Type B pancreatic cell (in vitro differentiated cells): ENCODE measurements at places on chromosomes 13 and 19.

DNA sequence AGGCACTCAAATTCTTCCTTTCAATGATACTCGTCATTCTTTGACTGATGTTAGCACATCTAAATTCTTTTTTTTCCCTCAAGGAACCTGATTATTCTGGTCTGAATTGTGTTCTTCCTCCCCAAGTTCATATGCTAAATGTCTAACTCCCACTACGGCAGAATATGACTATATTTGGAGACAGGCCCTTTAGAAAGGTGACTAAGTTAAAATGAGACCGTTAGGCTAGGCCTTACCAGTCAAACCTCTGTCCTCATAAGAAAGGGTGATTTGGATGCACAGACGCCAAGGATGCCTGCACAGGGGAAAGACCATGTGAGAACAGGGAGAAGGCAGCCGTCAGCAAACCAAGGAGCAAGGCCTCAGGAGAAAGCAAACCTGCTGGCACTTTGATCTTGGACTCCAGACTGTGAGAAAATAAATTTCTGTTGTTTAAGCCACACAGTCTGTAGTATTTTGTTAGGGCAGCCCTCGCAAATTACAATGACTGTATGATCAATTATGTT is 13.1 kb upstream of the FOXO1 start:
- H3K4me3 ChIP-seq: no peak overlapping the region
- no peaks in the 10 kb centered on the region for H3K36me3 ChIP-seq
- H3K27ac ChIP-seq: no peak overlapping the region
- peaks cover 4% of the 10 kb centered on the region for H3K27me3 ChIP-seq
- no peak for DNase-seq

- no peaks in the 10 kb centered on the region for H3K36me3 ChIP-seq
- peaks cover 10% of the 10 kb centered on the region for H3K27me3 ChIP-seq
- H3K4me1 ChIP-seq: peaks cover 8% of the 10 kb centered on the region
- no peak for DNase-seq
These were observed 52.4 kb downstream of the TEX29 start for GRCh38 chr13:111372651-111373425.

- peaks cover 14% of the 10 kb centered on the region for H3K27me3 ChIP-seq
- no peaks in the 10 kb centered on the region for H3K4me1 ChIP-seq
- H3K27ac ChIP-seq: no peak overlapping the region
- no peaks in the 10 kb centered on the region for H3K36me3 ChIP-seq
- H3K4me3 ChIP-seq: no peak overlapping the region
These were observed 54.3 kb downstream of the MTMR6 start for GRCh38 chr13:25232937-25233515.

GRCh38 chr13:95098916-95099315 is 202.3 kb downstream of the ABCC4 start:
- no peak overlapping the region for H3K27ac ChIP-seq
- H3K36me3 ChIP-seq: peaks cover 14% of the 10 kb centered on the region
- H3K4me3 ChIP-seq: no peak overlapping the region

GRCh38 chr13:62684359-62684758 is 1268.7 kb upstream of the PCDH20 start:
- H3K4me3 ChIP-seq: no peak overlapping the region
- H3K36me3 ChIP-seq: no peaks in the 10 kb centered on the region
- H3K27me3 ChIP-seq: no peaks in the 10 kb centered on the region
- peaks cover 4% of the 10 kb centered on the region for H3K4me1 ChIP-seq
- H3K27ac ChIP-seq: no peak overlapping the region
- no peak for DNase-seq

DNA sequence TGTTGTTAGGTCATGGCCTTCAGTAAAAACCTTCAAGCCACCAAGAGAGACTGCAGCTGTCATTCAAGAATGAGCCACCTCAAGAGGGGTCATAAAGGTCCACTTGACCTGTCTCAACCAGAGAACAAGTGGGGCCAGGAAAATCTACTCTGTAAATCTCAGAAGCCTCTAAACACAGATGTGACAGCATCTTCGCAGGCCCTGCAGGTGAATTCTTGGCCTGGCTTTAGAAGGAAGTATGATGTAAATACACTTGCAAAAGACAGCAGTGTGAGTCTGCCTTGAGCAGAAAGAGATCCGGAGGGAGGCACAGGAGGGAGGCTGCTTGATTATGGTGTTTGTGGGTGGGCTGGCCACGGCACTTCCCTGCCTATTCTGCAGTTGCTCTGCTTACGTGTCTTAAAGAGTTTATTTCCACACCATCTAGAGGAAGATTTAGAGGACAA is 1082.9 kb downstream of the UQCRFS1 start:
- H3K27me3 ChIP-seq: peaks cover 18% of the 10 kb centered on the region
- peak overlapping the region; percentile 29 for H3K4me3 ChIP-seq
- H3K4me1 ChIP-seq: peaks cover 44% of the 10 kb centered on the region
- peak overlapping the region; percentile 32 for H3K27ac ChIP-seq

GRCh38 chr19:8640402-8641004 is 10.1 kb downstream of the NFILZ start:
- H3K27ac ChIP-seq: no peak overlapping the region
- no peaks in the 10 kb centered on the region for H3K36me3 ChIP-seq
- no peak overlapping the region for H3K4me3 ChIP-seq
- no peak for DNase-seq
- H3K4me1 ChIP-seq: no peaks in the 10 kb centered on the region

- no peaks in the 10 kb centered on the region for H3K4me1 ChIP-seq
- no peak overlapping the region for H3K27ac ChIP-seq
- H3K27me3 ChIP-seq: no peaks in the 10 kb centered on the region
- DNase-seq: no peak
- no peak overlapping the region for H3K4me3 ChIP-seq
These were observed 4.1 kb downstream of the CCDC70 start for GRCh38 chr13:51865838-51866237.

GRCh38 chr19:12772323-12772722 is 3.0 kb downstream of the HOOK2 start:
- H3K36me3 ChIP-seq: no peaks in the 10 kb centered on the region
- no peaks in the 10 kb centered on the region for H3K27me3 ChIP-seq
- H3K4me1 ChIP-seq: peaks cover 6% of the 10 kb centered on the region
- no peak for DNase-seq
- no peak overlapping the region for H3K4me3 ChIP-seq

GRCh38 chr19:10961073-10961860 is 437 bp downstream of the SMARCA4 start:
- peak overlapping the region; percentile 96 for H3K4me3 ChIP-seq
- peak overlapping the region; percentile 94 for H3K27ac ChIP-seq
- no peak for DNase-seq
- H3K27me3 ChIP-seq: no peaks in the 10 kb centered on the region
- peaks cover 9% of the 10 kb centered on the region for H3K36me3 ChIP-seq
- H3K4me1 ChIP-seq: peaks cover 21% of the 10 kb centered on the region

- H3K27ac ChIP-seq: no peak overlapping the region
- H3K4me1 ChIP-seq: peaks cover 8% of the 10 kb centered on the region
- H3K4me3 ChIP-seq: no peak overlapping the region
- no peaks in the 10 kb centered on the region for H3K36me3 ChIP-seq
These were observed 208.3 kb upstream of the STARD13 start for GRCh38 chr13:33493672-33494365.

- H3K27ac ChIP-seq: no peak overlapping the region
- no peaks in the 10 kb centered on the region for H3K4me1 ChIP-seq
- H3K27me3 ChIP-seq: no peaks in the 10 kb centered on the region
- no peak for DNase-seq
These were observed 11.1 kb upstream of the UQCR11 start for GRCh38 chr19:1616396-1616795.

GRCh38 chr19:39168258-39169142 is 28.3 kb upstream of the NCCRP1 start:
- no peak for DNase-seq
- H3K27me3 ChIP-seq: no peaks in the 10 kb centered on the region
- H3K4me3 ChIP-seq: peak overlapping the region; percentile 47
- peak overlapping the region; percentile 79 for H3K27ac ChIP-seq

- no peak within 1 kb of the TSS for H3K27ac ChIP-seq
- H3K27me3 ChIP-seq: peaks cover 10% of the 10 kb centered on the region
- H3K4me1 ChIP-seq: peaks cover 16% of the 10 kb centered on the region
- H3K36me3 ChIP-seq: peaks cover 8% of the 10 kb centered on the region
- DNase-seq: no peak
These were observed at the start of gene CD37 for GRCh38 chr19:49335071-49335783. Gene CD37, plus strand, starts transcription at chr19:49335406. Its CDS starts 135 bp downstream, at chr19:49335541.

GRCh38 chr19:49889038-49889686 is 7.5 kb downstream of the IL4I1 start:
- peaks cover 11% of the 10 kb centered on the region for H3K36me3 ChIP-seq
- no peak overlapping the region for H3K4me3 ChIP-seq
- H3K4me1 ChIP-seq: peaks cover 8% of the 10 kb centered on the region
- no peak for DNase-seq
- H3K27me3 ChIP-seq: peaks cover 15% of the 10 kb centered on the region

- H3K4me1 ChIP-seq: peaks cover 56% of the 10 kb centered on the region
- no peak overlapping the region for H3K4me3 ChIP-seq
- no peak for DNase-seq
- H3K27ac ChIP-seq: peak overlapping the region; percentile 87
- peaks cover 14% of the 10 kb centered on the region for H3K36me3 ChIP-seq
These were observed 6.4 kb downstream of the EGLN2 start for GRCh38 chr19:40805258-40805868.

GRCh38 chr13:61350341-61350740 is 65.3 kb downstream of the PCDH20 start:
- H3K36me3 ChIP-seq: no peaks in the 10 kb centered on the region
- no peak overlapping the region for H3K4me3 ChIP-seq

- peak overlapping the region; percentile 39 for H3K27ac ChIP-seq
- no peak overlapping the region for H3K4me3 ChIP-seq
- no peak for DNase-seq
- peaks cover 25% of the 10 kb centered on the region for H3K4me1 ChIP-seq
These were observed 2.7 kb upstream of the CCDC97 start for GRCh38 chr19:41307090-41307875.

DNA sequence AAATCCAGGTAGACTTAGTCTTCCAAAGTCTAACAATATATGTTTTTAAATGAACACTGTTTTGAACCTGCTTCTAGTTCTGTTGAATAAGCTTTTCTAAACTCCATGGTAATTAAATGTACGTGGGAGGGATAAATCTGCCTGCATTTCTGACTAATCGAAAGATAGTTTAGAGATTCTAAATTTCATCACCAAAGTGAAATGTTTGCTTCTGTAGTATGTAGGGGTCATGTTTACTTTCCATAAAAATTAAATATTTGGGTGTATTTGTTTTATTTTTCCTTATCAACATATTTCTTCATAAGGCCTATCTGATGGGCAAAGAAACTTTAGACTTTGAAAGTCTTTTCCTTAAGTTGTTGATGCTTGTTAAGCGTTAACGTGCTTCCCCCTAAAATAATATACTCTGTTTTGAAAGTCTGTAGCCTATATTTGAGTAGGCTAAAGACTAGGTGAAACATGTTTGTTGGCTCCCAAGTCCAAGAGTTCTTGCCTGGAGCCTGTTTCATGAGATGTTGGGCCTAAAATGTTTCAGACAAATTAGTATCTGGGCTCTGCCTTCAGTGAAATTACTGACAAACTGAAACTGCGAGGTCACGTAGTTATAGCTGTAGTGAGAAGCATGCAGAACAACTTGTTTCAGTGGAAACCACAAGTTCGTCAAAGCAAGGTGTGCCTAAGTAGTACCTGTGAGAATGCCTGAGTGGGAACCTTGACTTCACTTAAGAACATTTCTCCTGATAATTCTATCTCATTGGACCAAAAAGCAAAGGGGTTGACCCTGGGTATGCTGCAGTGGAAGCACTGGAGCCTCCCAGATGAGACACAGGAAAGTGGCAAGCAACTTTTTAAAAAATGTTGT is 126.2 kb downstream of the LMO7 start:
- H3K4me1 ChIP-seq: peaks cover 21% of the 10 kb centered on the region
- peaks cover 15% of the 10 kb centered on the region for H3K36me3 ChIP-seq
- H3K4me3 ChIP-seq: peak overlapping the region; percentile 85
- H3K27me3 ChIP-seq: no peaks in the 10 kb centered on the region

GRCh38 chr19:55699221-55699620 is 24.2 kb downstream of the EPN1 start:
- no peak overlapping the region for H3K4me3 ChIP-seq
- DNase-seq: no peak
- no peaks in the 10 kb centered on the region for H3K4me1 ChIP-seq
- H3K27ac ChIP-seq: no peak overlapping the region

- H3K4me1 ChIP-seq: peaks cover 5% of the 10 kb centered on the region
- peak overlapping the region; percentile 59 for H3K4me3 ChIP-seq
- DNase-seq: no peak
- peaks cover 62% of the 10 kb centered on the region for H3K27me3 ChIP-seq
- no peak overlapping the region for H3K27ac ChIP-seq
- H3K36me3 ChIP-seq: no peaks in the 10 kb centered on the region
These were observed 1.3 kb downstream of the ARHGAP45 start for GRCh38 chr19:1068009-1069001.
